ENCODE measurements at places on chromosomes 3 and 15. TPM values are rescaled to one million over a fixed set of nuclear protein-coding genes. Genes with fewer than 3 reads are reported as not detected.

DNA sequence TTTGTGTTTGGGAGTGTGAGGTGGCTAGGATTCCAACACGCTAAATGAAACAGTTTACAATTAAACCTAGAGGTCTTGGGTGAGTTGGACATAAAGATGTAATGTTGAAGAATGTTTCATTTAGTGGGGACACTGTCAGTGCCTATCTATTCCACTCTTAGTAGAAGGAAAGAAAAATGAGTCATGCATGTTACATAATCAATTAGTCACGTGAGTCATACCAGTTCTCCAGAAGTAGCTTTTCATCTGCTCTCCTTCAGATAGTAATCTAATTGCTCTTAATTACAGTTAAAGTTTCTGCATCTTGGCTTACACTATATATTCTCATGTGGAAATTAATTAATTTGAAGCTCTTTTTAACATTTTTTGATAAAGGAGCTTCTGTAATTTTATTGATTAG is 115.7 kb upstream of the P2RY1 start:
- no peak for DNase-seq

DNA sequence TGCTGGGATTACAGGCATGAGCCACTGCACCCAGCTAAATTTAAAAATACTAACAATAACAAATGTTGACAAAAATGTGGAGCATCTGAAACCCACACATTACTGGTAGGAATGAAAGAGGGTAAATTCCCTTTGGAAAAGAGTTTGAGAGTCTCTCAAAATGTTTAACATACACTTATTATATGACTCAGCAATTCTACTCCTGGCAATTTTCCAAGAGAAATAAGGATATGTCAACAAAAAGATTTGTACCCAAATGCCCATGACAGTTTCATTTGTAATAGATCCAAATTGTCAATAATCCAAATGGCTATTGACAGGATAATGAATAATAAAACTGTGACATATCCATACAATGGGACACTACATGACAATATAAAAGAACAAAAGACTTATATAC is 9.0 kb downstream of the HCLS1 start:
- DNase-seq, result no peak

GRCh38 chr3:151919030-151919328 is 45.5 kb downstream of the SUCNR1 start:
- no peak for DNase-seq

GRCh38 chr3:142210144-142210543 is 15.2 kb downstream of the GK5 start:
- DNase-seq, result no peak

- no peak for DNase-seq
These were observed 18.8 kb downstream of the RHCG start for GRCh38 chr15:89477411-89478242.

- peak; percentile 6 for DNase-seq
These were observed 223.8 kb downstream of the OPA1 start for GRCh38 chr3:193816656-193817311.

DNA sequence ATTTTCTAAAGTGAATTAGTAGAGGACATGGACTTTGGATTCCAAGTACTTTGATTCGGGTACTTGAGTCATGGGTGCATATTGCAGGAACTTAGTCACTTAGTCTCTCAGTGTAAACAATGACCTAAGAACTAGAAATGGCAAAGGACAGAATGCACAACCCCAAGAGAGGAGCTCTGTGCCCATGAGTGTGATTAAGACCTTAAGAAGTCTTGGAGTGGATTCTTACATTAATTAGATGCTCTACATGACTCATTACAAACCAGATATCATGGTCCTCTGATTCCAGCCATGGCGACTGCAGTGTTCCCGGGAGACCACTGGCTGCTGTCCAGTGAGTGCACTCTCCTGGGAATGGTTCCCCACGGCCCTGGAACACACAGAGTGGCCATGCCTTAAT is 251.5 kb downstream of the GABRG3 start:
- DNase-seq, result no peak

- DNase-seq, result no peak
These were observed 11.7 kb downstream of the ROBO2 start for GRCh38 chr3:77051591-77051990.

DNA sequence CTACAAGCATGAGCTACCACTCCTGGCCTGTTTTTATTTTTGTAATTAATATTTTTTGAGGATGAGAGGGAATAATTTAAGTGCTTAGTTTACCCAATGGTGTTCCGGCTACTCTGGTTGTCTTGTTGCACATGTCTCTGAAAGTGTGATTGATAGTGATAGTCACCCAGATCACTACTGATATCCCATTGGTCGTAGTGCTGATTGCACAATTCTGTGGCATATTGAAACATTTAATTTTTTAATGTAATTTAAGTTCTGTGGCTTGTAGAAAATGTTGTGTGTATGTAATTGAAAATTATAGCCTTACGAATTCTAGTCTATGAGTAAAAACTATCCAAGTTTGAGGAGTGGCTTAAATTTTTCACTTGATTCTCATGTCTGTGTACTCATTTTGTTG is 11.9 kb downstream of the ARIH2 start:
- DNase-seq, result no peak

- DNase-seq, result peak; percentile 86
These were observed 25.9 kb downstream of the SMAD3 start for GRCh38 chr15:67091071-67091979.

GRCh38 chr15:38714309-38715072 is 149.9 kb upstream of the RASGRP1 start:
- DNase-seq, result peak; percentile 86

DNA sequence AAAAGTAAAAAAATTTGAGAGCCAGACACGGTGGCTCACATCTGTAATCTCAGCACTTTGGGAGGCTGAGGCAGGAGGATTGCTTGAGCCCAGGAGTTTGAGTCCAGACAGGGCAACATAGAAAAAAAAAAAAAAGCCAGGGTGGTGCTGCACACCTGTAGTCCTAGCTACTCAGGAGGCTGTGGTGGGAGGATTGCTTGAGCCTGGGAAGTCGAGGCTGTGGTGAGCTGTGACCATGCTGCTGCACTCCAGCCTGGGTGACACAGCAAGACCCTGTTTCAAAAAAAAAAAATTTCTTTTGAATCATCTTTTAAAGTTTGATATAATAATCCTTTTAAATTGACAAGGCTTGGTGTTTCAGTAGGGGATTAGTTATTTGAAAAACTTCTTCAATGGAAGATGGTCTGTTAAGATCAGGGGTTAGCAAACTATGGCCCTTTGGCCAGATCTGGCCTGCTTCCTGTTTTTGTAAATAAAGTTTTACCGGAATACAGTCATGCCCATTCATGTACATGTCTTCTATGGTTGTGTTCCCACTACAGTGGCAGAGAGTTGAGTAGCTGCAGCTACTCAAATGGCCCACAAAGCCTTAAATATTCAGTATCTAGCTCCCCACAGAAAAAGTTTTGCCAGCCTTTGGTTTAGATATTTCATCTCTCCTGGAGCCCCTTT is 28.9 kb downstream of the CDAN1 start:
- no peak for DNase-seq

GRCh38 chr3:30919564-30919963 is 25.1 kb upstream of the GADL1 start:
- no peak for DNase-seq

DNA sequence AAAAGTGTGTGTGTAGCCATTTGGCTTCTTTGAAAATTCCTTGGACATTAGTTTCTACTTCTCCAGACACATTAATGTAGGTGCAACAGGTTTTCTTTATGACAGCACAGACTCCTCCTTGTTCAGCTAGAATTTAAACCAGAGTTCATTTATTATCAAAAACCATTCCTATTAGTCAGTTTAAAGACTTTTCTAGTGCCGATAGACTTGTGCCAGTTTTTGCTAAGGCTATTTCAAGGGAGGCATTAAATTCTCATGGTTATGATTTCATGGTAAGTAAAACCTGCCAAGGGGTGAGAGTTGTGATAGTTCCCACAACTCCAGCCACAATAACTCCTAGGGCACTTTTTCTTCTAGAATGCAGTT is 20.6 kb upstream of the SENP7 start:
- DNase-seq, result no peak

DNA sequence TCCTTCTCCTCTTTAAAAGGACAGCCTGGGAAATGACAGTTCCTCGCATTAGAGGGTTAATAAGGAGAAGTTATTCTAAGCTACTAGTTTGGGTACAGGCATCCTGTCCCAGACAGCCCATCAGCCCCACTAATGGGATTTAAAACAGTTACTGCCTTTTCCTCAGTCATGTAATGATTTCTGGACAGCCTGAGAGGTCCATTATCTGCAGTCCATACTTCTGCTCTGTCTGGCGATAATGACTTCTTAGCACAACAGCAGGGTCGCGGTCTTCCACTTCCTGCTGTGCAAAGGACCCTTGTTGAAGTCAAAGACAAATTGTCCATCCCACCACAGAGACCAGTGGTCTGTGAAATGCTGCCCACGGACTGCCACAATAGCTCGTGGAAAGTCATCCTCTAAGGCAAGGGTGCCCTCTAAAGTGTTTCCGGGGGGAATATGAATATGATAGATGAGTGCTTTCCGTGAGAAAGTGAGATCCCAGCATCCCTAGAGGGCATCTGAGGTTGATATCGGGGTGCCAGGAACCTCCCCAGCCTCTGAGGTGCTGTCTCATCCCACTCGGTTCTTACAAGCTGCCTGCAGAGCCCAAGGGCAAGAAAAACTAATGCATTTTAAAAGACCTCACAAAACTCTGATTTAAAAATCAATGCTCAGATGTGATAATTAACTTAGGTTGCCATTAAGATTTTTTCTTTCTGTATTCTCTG is 100.7 kb downstream of the SHOX2 start:
- no peak for DNase-seq

DNA sequence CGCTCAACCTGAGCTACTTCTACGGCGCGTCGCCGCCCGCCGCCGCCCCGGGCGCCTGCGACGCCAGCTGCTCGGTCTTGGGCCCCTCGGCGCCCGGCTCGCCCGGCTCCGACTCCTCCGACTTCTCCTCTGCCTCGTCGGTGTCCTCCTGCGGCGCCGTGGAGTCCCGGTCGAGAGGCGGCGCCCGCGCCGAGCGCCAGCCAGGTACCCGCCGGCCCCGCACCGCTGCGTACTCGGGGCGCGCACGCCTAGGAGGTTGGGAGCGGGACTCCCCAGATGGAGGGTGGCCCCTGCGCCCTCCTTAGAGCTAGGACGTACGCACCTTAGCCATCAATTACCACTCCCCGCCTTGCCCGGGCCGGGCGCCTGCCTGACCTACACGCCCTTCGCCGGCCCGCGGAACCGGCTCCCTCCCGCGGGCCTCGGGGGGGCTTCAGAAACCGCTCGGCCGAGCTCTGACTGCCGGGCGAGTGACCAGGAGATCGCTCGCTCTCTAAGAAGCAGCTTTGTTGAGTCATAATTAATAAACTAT is 466 bp downstream of the NFKBIZ start:
- DNase-seq, result no peak

DNA sequence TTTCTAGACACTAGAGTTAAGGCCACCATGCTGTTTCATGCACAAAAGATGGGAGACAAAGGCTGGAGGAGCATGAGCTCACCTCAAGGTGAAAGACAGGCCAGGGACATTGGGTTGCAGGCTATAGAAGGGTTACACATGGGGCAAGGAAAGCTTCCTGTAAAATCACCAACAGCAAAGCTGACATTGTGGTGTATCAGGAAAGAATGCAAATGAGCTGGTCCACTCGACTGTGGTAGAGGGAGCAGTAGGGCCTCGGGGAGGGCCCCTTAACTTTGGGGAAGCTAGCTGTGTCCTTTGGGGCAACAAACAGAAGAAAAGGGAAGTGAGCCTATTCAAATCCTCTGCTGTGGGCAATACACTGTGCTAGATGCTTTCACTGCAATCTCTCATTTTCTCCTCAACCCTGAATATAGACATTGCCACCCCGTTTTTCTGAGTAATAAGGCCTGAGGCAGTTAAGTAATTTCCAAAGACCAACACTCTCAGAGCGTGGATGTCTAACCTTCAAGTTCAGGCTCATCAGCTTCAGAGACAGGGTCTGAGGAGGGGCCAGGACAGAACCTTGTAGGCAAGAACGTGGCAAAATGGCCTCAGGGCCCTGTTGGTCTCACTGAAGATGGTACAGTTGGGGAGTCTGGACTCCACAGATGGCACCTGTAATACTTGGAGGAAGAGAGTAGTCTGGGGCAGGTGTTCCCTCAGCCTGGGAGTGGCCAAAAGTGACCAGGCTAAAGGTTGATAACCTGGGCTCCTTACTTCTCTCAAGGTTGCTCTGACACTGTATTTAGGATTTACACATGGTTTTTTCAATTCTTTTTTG is 24.1 kb downstream of the CX3CR1 start:
- DNase-seq, result no peak

DNA sequence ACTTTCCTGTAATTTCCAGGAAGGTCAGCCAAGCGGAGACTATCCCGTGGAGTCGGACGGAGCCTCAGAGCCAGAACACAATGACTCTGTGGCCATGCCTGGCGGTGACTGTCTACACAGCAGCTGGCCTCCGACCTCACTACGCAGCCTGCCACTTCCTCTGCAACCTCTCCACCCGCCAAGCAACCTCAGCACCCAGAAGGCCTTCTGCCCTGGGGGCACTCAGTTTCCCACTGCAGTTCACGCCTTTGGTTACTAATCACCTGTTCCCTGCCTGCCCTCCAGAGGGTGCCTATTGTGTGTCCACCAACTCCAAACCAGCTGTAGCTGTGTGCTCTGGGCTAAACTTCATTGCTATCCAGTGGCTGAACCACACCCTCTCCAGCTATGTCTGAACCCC is 44.0 kb downstream of the TM2D3 start:
- DNase-seq, result no peak

- DNase-seq, result no peak
These were observed 137.7 kb upstream of the ZPLD1 start for GRCh38 chr3:102297072-102297658.

- DNase-seq, result no peak
These were observed 287.9 kb downstream of the NLGN1 start for GRCh38 chr3:173685456-173685855.

DNA sequence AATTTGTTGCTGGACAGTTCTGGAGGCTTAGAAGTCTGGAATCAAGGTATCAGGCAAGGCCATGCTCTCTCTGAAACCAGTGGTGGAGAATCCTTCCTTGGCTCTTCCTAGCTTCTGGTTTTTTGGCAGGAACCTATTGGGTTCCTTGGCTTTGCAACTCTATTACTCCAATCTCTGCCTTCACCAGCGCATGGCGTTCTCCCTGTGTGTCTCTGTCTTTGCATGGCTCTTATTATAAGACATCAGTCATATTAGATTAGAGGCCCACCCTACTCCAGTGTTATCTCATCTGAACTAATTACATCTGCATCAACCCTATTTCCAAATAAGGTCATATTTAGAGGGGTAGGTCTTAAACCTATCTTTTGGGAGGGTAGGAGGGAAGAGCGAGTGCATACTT is 358.1 kb upstream of the RARB start:
- DNase-seq, result no peak

DNA sequence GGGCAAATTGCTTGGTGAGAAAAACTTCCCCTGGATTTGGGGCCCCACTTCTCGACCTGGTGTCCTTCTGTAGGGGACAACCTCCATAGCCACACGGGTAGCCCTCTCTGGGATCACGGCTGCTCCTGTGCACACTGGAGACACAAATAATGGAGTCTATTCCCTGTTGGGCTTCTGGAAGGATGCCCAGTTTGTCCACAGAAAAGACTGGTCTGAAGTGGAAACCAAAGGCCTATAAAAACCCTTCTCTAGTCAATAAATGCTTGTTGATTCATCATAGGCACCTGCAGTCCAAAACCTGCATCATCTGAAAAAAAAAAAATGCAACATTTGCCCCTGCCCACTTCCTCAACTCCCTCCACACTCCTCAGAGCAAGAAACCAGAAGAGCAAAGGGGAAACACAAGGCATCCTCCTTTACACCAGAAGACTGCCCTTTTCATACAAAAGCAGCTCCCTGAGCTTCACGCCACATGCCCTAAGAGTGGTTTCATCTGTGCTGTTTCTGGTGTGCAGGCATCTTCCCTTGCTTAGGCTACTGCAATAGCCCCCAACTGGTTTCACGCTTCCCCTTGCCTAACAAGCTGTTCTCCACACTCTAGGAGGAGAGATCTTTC is 36.3 kb downstream of the SRGAP3 start:
- DNase-seq, result no peak

TLR9 gene
- 0.05 TPM for polyA plus RNA-seq

NEK10 gene
- 3.0 TPM for polyA plus RNA-seq

All from AG04450 (cell line).